ENCODE measurements at places on chromosomes 5 and 9. TPM values are rescaled to one million over a fixed set of nuclear protein-coding genes. Genes with fewer than 3 reads are reported as not detected.

SARDH gene
- 12.9 TPM for polyA plus RNA-seq

CD14 gene
- polyA plus RNA-seq: 8.4 TPM

ANKRD18B gene
- polyA plus RNA-seq: 0.34 TPM

DHX29 gene
- 41.2 TPM for polyA plus RNA-seq

TMEM215 gene
- 0.15 TPM for polyA plus RNA-seq

SEC24A gene
- polyA plus RNA-seq: 21.2 TPM

SCGB3A2 gene
- polyA plus RNA-seq: 0.48 TPM

SEMA5A gene
- polyA plus RNA-seq: 42.8 TPM

CDH10 gene
- polyA plus RNA-seq: 6.3 TPM

MYO10 gene
- 50.8 TPM for polyA plus RNA-seq

CARD6 gene
- polyA plus RNA-seq: 2.8 TPM

TNFSF8 gene
- polyA plus RNA-seq: 0.30 TPM

CFAP90 gene
- 6.3 TPM for polyA plus RNA-seq

NRARP gene
- 8.5 TPM for polyA plus RNA-seq

All from renal pelvis (tissue), 12 donors.